ENCODE measurements at places on chromosomes 12 and 14. TPM values are rescaled to one million over a fixed set of nuclear protein-coding genes. Genes with fewer than 3 reads are reported as not detected.

Gene KLHL33
- 0.03 TPM for total RNA-seq

Gene KLRC2
- 1.3 TPM for total RNA-seq

Gene ANKS1B
- 0.57 TPM for total RNA-seq

Gene SRRM4
- total RNA-seq = not detected

Gene HSP90AA1
- total RNA-seq = 630 TPM

Gene PTPN21
- total RNA-seq = 9.0 TPM

Gene MAP3K9
- 5.6 TPM for total RNA-seq

Gene C12orf60
- total RNA-seq = 1.7 TPM

Gene PIWIL1
- 0.05 TPM for total RNA-seq

Gene CDKN1B
- 16.7 TPM for total RNA-seq

Gene TAMALIN
- 1.0 TPM for total RNA-seq

Gene DPPA3
- total RNA-seq = not detected

Gene SCNN1A
- total RNA-seq = 28.1 TPM

Gene RPAP3
- 50.0 TPM for total RNA-seq

Gene RNASE7
- not detected for total RNA-seq

Gene LRTM2
- total RNA-seq = not detected

Gene SYT10
- not detected for total RNA-seq

Gene PTPRO
- total RNA-seq = 0.05 TPM

Gene KLRG1
- total RNA-seq = 1.8 TPM

Gene KRT7
- total RNA-seq = 6,056 TPM

Gene PRORP
- 34.0 TPM for total RNA-seq

Gene LRIG3
- total RNA-seq = 5.1 TPM

Gene HOTAIR
- 0.29 TPM for total RNA-seq

Gene NR2C1
- total RNA-seq = 22.5 TPM

Gene TAS2R46
- total RNA-seq = not detected

Gene PPP4R4
- total RNA-seq = 0.48 TPM

Gene CLEC4D
- not detected for total RNA-seq

Gene SLC6A13
- 0.28 TPM for total RNA-seq

Gene TMEM132D
- total RNA-seq = not detected

Gene TIMELESS
- 36.5 TPM for total RNA-seq

Gene PELI2
- 1.6 TPM for total RNA-seq

Gene RNASE3
- total RNA-seq = not detected

Gene AKAP6
- 0.55 TPM for total RNA-seq

Gene C12orf75
- total RNA-seq = 125 TPM

Gene CACNA2D4
- not detected for total RNA-seq

Gene HOXC4
- 3.1 TPM for total RNA-seq

Gene MMP19
- total RNA-seq = 0.38 TPM

Gene SLC24A4
- 0.40 TPM for total RNA-seq

Gene NEMF
- 24.1 TPM for total RNA-seq

Gene CCER1
- not detected for total RNA-seq

Gene CLBA1
- total RNA-seq = 18.0 TPM

Gene TMTC1
- total RNA-seq = 0.03 TPM

Gene RIMBP2
- 0.06 TPM for total RNA-seq

Gene RASAL1
- total RNA-seq = 0.32 TPM

Gene HAL
- total RNA-seq = 0.54 TPM

Gene GLIPR1L1
- not detected for total RNA-seq

Gene OAS1
- 34.1 TPM for total RNA-seq

Gene REP15
- 0.30 TPM for total RNA-seq

Gene CPM
- total RNA-seq = 5.6 TPM

Gene CARMIL3
- total RNA-seq = 0.48 TPM

Gene GPR137C
- total RNA-seq = 0.15 TPM

Gene PKP2
- total RNA-seq = 9.0 TPM

Gene MFAP5
- 0.07 TPM for total RNA-seq

All from A549 treated with AZD2906 at 1 μM for 4 hours (cell line).